ENCODE measurements at places on chromosomes 16 and 17.

DNA sequence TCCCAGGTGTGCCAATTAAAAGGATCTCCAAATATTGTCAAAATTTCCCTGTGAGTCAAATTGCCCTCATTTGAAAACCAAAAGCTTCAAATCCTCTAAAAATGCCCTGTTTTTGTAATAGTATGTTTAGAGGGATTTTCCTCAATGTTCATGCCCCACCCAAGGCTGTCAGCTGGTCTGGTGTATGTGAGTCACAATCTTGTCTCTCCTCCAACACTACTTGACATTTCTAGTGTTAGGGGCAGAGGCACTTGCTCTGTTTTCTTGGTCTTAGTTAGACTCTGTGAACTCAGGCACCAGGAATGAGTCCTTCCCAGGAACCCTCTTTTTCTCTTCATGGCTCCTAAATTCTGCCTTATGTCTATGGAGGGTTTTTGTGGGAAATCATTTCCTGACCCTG lies 634.8 kb downstream of the KCNJ2 start:
- no peak for DNase-seq

DNA sequence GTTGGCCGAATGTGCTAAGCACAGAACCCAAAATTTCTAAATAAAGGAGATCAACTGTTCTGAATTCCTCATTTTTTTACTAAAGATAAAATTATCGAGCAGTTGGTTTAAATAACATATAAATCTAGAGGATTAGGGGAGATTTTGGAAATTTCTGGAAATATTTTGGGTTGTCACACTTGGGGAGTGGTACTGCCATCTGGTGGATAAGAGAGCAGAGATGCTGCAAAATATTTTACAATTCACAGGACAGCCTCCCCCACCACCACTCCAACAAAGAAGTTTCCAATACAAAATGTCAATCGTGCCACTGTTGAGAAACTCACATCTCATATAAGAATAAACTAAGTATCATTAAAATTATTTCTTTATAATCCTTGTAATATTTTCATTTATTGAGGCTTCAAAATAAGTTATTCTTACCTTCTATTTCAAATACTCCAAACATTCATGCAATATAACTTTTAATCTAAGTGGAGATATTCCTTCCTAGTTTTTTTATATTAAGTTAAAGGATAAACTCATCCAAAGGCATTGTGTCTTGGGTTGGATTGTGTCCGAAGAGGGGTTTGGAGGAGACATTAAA lies 17.0 kb upstream of the ABCA8 start:
- no peak for DNase-seq

DNA sequence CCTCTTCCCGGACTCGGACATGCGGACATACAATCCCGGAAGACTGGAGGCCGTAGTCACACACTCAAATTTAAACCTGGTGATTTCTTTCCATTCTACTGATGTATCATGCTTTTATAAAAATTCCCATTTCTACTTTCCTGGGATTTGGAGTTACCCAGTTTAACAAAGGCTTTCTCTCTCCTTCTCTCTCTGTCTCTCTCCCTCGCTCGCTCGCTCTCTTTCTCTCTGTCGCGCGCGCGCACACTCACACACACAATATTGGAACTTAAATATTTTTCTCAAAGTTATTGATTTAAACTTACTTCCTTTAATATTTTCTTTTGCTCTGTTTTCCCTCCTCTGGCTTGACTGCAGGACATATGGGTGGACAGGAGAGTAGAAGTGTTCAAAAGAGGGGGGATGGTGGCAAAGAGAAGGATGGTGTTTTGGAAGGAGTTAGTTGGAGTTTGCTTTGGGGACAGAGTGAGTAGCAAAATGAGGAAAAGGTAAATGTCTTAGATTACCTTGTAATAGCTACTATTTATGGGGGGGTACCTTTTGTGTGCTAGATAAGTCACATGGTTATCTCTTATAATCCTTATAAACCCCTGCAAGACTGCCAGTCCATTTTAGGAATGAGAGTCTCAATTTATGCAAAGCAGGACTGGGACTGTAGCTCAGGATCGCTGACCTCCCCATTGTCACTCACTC lies 878 bp upstream of the TRIM25 start:
- no peak for DNase-seq

DNA sequence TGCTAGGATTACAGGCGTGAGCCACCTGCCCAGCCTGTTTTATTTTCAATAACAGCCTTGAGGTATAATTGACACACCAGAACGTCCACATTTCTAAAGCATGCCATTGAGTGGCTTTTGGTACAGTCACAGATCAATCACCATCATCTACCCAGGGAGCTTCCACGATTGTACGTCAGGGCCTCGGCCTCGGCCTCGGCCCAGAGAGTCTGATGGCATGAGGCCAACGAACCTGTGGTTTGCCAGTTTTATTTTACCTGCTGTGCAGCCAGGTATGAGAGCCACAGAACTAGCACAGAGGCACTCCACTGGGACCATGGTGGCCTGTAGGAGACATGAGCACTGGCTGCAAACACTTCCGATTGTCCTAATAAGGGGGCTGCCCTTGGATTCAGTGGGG lies 8.3 kb downstream of the UBALD1 start:
- no peak for DNase-seq

- DNase-seq, result no peak
These were observed 166.9 kb downstream of the LGALS9B start for GRCh38 chr17:20300436-20300934.

DNA sequence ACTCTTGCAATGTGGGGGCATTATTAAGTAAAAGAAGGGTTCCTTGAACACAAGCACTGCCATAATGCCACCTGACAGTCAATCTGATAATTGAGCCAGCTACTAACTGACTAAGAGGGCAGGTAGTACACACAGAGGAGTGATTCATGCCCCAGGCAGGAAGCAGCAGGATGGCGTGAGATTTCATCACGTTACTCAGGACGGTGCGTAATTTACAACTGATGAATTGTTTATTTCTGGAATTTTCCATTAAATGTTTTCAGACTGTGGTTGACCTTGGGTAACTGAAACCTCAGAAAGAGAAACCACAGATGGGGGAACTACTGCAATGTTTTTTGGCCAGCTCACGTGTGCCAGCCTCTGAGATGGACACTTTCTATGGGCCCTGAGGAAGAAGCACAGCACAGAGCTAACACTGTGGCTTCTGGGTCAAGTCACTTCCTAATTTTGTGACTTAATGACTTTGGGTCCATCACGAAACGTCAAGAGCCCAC lies 46.7 kb downstream of the C17orf67 start:
- DNase-seq, result peak; percentile 11

- no peak for DNase-seq
These were observed 14.6 kb upstream of the CIITA start for GRCh38 chr16:10862438-10862837.

DNA sequence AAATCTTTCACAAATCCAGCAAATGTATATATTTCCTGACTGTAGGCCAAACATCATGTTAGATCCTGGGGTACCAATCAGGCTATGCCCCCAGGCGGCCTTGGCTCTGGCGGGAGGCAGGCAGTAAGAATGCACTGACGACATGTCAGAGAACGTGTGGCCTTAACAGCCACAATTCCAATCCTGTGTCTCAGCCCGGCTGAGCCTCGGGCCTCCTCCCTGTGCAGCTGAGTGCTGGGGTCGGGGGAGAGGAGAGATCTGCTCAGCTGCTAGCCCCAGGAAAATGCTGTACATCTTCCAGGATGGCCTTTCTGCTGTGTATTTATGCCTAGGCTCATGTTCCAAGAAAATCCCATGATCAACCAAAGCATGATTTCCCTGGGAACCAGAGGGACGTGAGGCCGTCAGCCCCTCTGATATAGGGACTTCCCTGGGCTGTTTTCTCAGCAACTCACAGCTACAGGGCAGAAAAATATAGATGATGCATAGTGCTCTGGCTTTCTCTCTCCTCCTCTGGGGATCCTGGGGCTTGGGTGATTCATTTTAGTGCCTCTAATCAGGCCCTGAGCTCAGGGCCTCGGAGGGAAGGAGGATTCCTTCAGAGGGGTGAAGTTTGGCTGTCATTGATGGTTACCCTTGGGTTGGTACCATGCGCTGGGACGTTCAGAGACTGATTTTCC lies 604.0 kb downstream of the HS3ST4 start:
- DNase-seq, result no peak
